ENCODE measurements at places on chromosomes 3 and 15.
A peak's percentile ranks its signal among the peaks of the same experiment; 100 is the strongest.

- DNase-seq, result no peak
These were observed 871.5 kb downstream of the DIPK2A start for GRCh38 chr3:144843099-144843498.

DNA sequence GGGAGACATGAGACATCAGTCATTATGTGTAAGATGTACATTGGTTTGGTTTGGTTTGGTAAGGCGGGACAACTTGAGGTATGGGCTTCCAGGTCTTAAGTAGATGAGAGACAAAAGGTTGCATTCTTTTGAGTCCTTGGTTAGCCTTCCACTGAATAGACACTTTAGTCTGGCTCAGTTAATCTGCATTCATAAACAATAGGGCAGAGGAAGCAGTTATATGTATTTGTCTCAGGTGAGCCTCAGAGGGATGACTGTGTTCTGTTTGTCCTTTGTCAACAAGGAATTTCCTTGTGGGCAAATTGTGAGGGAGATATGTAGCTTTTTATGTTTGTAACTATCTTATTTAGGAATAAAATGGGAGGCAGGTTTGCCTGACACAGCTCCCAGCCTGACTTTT is 50.4 kb downstream of the TCF12 start:
- no peak for DNase-seq

GRCh38 chr15:53591041-53591440 is 168.4 kb downstream of the WDR72 start:
- DNase-seq, result no peak

DNA sequence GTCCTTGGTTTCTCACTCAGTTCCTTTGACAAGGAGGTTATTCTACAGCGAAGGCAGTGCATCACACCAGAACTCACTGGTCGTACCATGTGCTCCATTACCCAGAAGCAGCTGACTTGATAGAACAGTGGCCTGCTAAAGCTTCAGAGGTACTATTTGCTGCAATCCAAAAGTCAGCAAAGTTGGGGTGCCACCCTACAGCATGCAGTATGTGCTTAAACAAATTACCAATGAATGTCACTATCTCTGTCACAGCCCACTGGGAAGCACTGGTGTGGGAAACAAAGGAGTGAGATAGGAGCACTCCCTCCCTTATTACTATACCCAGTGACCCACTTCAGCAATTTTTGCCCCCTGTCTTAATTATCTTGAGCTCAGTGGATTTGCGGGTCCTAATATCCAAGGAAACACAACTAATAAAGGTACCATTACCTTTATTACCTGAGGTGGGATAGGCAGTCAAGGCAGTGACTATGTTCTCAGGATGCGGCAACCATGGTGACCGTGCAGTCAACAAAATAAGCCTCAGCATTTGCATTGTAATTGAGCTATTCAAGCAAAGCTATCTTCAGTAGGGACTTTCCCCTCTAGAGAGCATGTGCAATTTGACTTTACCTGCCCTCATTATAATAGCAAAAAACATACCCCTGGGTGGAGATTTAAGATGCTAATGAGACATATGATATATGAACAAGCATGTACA is 199.4 kb downstream of the OCA2 start:
- no peak for DNase-seq

DNA sequence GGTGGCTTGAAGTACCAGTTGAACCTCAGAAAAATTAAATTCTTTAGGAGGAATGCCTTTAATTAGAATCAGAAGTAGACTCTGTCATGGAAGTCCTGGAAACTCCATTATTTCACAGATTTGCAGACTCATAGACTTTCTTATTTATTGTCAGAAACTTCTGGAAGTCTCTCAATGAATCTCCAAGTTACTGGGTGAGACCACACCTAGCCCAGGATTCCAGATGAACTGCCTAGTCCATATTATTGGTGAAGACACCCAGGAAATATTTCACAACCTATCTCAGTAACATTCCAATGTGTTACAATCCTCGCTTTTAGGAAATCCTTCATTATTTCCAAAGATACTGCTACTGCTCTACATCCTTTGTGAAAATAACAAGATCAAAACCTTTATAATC is 6.5 kb upstream of the THBS1 start:
- no peak for DNase-seq

DNA sequence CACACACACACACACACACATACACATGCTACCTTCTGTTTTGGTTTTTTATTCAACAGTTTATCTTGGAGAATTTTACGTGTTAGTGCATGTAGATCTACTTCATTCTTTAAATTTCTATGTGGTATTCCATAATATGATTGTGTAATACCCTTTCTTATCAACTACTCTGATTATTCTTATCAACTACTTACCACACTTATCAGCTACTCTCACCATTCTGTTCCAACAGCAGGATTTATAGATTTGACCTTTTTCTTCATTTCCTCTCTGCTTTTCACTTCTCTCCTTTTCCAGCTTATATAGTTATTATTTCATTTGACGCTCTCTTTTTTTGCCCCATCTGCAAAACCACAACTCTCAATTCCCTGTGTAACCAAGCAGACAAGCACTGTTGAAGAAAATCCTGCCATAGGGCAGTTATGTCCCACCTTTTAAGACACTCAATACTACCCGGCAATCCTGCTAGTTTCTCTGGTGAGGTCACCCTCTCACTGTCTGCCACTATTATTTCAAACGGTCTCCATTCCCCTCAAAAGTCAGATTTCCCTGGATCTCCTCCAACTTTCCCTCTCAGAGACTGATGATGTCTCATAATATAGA is 56.9 kb upstream of the SATB1 start:
- no peak for DNase-seq

DNA sequence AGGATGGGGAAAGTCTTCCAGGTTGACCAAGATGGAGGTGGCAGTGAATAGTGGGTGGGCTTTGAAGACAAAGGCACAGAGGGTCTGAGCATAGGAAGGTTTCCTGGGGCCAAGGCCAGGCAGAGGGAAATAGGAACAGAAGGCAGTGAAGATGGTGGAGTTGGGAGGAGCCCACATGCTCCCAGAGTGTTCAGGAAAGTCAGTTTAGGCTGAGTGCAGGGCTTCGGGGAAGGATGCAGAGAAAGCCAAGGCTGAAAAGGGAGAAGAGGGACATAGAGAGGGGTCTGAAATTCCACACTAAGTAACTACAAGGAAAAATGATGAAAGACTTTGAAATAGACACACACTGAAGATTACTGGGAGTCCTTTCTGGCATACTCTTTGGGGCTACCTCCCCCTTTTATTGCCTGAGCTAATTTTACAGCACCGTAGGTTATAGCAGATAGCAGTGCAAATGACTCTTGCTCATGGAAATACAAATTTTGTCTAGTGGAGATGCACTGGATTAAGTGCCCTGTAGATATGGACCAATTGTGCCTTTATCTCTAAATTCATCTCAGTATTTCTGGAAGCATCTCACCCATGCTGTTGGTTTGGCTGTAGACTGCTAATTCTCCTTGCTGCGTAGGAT is 3.8 kb downstream of the CX3CR1 start:
- DNase-seq, result no peak

GRCh38 chr3:39791603-39792002 is 17.8 kb upstream of the MYRIP start:
- no peak for DNase-seq

DNA sequence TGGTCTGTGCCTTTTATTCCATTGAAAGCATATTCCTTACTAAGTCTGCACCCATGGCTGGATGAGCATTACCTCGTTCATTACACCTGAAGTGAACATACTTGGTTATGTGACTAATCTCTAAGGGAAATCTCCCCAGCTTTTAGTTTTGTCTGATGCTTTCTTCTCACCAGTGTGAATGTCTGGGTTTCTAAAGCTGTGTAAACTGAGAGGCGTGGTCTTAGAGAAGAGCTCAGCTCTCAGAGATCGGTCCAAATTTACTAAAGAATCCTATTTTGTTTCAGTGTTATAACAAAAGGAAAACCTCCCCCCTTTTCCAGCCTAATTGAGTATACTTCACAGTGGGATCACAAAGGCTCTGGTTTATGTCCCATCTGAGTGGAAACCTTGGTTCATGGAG is 352.3 kb downstream of the PTPRG start:
- DNase-seq, result no peak

GRCh38 chr15:88395241-88395640 is 71.9 kb downstream of the MRPL46 start:
- no peak for DNase-seq

DNA sequence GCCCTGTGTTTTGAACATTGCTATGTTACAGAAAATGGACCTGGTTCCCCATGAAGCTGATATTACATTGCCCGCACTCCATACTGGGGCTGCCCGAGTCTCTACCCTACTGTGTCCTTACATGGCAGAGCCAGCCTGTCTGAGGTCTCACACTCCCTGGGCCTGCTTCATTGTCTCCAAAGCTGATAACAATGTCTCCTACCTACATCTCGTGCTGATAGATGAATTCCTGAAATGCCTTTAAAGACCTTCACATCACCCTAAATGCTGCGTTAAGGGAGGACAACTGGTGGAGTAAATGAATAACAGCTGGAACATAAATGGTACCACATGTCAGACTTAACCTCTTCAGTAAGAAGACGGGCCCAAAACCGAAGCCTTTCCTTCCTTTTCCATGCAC is 62.9 kb upstream of the PTX3 start:
- DNase-seq, result peak; percentile 60

- DNase-seq, result no peak
These were observed 1031.7 kb upstream of the CFAP20DC start for GRCh38 chr3:60081381-60082095.

DNA sequence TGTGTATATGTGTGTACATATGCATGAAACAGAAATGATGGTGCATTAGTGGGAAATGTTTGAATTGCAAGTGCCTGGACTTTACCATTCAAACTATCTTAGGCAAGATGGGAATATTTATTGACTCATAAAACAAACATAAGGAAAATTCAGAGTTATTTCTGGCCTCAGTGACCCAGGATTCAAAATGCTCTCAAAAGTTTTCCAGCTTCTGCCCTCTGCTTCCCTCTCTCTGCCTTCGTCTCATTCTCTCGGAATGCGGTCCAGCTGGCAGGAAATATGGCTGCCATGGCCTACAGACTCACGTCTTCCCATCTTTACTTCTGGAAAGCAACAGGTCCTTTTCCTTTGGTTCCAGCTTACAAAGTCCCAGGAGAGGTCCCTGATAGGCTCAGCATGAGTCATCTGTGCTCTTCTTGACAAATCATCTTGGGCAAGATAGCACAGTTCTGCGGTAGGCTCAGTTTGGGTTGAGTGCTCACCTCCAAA is 8.7 kb upstream of the ZNF774 start:
- DNase-seq, result peak; percentile 27

GRCh38 chr3:138417559-138417982 is 16.8 kb upstream of the ESYT3 start:
- peak; percentile 89 for DNase-seq

GRCh38 chr3:147189016-147189415 is 217.3 kb downstream of the ZIC4 start:
- no peak for DNase-seq

DNA sequence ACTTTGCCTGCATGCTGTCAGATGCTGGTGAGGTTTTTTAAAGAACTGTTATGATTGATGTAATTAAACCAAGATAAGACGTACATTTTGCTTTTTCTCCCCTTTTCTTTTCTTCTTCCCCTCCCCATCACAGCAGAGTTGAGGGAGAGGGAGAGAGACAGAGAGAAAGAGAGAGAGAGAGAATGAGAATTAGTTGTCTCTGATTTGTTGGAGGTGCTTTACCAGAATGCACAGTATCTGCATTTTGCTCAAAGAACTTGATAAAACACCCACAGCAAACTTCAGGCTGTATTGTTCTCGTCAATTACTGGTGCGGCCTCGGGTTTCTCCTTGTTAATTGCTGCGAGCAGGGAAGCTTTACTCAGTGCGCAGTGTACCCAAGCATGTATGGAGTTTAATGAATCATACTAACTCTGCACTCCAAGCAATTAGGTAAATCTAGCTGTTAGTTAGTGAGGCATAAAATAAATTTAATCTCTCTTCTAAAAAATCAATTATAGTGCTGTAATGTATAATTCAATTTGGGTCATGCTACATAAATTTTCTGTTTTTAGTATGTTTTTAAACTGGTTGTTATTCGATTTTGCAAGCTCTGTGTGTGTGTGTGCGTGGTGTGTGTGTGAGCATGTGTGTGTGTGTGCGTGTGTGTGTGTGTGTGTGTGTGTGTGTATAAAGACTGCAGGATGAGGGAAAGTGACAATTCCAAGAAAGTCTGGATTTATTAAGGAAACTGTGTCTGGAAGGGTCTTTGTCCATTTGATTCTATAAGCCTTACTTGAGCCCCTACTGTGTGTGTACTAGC is 273.4 kb downstream of the TLE3 start:
- no peak for DNase-seq

GRCh38 chr15:93154666-93155065 is 65.7 kb upstream of the RGMA start:
- no peak for DNase-seq

DNA sequence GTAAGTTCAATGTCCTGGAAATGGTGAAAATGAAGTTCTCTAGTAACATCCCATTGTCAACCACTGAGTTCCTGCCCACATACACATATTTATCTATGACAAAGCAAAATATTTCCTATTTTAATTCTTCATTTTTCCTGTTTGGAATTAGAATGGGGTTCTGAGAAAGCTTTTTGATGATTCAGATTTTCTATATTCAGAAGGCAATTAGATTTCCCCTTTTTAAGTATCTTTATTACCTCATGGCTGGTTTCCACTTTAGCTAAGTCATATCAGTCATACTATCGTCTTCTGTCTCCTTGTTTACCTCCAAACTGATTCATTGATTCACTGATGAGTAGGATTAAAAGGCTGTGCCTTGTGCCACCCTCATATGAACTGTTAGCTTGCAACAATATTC is 17.9 kb downstream of the ETFA start:
- DNase-seq, result peak; percentile 12
